ENCODE measurements at places on chromosomes 16 and 17.
A peak's percentile ranks its signal among the peaks of the same experiment; 100 is the strongest.

DNA sequence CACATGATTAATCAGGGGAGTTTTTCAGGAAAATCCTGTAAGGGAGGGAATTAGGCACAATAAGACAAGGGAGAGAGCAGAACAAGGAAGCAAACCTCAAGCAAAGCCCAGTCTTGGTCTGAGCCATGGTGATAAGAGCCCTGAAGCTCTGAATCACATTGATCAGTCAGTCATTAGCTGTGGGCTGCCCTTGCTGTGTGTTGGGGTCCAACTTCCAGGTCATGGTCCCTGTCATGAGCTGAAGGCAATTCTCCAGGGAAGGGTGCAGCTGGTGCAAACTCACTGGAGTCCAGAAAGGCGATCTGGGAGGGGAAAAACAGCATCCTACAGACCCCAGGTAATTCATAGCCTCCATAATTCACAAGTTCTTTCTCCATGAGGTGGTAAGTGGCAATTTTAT is 89.9 kb downstream of the CYLD start:
- DNase-seq: no peak

GRCh38 chr17:57750895-57751294 is 5.8 kb upstream of the CCDC182 start:
- no peak for DNase-seq

GRCh38 chr16:7037495-7037894 is 295.1 kb upstream of the RBFOX1 start:
- DNase-seq: no peak

DNA sequence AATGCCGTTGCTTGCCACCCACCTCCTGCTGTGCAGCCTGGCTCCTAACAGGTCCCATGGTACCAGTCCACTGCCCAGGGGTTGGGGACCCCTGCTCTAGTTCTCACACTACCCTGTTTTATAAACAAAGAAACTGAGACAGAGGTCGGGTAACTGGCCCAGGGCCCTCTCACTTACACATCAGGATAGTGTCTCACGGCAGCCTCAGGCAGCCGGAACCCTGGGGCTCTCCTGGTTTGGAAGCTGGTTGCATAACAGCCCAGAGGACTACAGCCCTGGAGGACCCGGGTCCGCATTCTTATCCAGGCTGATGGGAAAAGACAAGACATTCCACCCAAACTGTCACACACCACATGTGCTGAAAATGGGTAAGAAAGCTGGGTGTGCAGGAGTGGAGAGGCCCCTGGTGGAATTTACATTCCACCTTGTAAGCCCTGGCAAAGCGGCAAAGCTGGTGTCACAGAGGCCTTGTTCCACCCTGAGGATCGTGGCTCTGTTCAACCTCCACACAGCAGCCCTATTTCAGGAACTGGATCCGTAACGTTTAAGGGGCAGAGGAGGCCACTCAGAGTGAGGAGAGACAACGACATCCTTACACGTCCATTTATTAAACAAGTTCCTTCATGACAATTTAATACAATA is 9.8 kb downstream of the CMTM3 start:
- no peak for DNase-seq

DNA sequence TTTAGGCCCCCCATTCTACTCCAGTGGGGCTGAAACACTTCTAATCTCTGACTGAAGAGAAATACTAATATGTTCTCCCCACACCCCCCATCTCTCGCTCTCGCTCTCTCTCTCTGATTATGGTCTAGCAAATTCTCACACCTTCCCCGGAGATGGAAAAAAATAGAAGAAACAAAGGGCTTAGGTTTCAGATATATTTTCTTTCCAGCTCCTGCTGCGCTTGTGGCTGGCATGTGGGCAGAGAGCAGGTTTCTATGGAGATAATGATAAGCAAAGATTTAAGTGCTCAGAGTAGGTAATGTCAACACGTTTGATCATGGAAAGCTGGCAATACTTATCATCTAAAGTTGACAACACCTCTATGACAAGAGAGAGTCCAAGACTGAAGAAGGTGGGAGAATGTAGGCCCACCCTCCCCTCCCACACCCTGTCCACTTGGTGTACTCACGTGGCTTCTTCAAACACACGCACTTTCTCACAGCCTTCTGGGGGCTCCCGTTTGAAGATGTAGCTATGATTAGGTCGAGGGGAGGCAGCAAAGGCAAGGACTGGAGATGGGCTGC is 8.0 kb upstream of the SLC35B1 start:
- no peak for DNase-seq

- DNase-seq: no peak
Observed at GRCh38 chr16:30808146-30808545, 21.1 kb upstream of the ZNF629 start.

DNA sequence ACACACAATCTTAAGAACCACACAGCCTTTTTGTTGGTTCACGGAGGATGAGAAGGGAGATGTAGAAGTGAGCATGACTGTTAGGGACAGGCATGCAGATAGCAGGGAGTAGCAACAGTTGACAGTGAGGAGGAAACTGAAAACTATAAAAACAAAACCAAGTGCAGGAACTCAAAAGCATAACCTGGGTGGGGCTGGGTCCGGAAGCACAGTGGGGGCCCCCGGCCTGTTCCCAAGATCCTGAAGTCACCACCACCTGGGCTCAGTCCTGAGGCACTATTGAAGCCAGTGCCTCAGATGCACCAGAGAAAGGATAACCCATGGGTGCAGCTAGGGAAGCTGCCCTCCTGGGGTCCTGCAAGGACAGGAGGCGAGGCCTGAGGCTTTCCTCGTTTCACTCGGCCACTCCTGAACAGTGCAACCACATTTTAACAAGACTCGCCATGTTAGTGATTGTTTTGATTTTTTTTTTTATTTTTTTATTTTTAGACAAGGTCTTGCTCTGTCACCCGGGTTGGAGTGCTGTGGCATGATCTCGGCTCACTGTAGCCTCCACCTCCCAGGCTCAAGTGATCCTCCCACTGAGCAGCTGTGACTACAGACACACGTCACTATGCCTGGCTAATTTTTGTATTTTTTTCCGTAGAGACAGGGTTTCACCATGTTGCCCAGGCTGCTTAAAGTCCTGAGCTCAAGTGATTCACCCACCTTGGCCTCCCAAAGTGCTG is 27.7 kb upstream of the CBX4 start:
- DNase-seq: no peak

DNA sequence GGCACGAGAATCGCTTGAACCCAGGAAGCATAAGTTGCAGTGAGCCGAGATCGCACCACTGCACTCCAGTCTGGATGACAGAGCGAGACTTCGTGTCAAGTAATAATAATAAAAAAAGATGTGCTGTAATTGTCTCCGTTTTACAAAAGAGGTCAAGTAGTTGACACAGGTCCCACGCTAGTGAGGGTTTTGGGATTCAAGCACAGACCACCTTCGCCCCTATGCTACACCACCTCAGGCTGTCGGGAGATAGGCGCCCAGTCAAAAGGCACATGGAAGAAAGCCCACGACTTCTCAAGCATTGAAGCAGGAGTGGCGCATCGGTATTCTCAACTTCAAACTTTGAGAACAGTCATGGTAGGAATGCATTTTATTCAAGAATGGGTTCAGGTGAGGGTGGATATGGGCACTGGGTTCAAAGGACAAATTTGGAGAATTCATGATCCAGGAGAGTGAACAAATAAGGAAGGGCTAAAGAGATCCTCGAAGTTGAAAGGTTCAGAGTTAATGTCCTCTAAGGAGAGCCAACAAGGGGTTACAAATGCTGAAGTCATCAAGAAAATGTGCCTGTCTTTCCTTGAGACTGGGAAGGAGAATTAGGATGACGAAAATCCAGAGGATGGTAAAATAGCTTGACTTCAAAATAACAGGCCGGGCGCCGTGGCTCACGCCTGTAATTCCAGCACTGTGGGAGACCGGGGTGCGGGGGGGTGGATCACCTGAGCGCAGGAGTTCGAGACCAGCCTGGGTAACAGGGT is 1.4 kb upstream of the AMZ2 start:
- DNase-seq: no peak

DNA sequence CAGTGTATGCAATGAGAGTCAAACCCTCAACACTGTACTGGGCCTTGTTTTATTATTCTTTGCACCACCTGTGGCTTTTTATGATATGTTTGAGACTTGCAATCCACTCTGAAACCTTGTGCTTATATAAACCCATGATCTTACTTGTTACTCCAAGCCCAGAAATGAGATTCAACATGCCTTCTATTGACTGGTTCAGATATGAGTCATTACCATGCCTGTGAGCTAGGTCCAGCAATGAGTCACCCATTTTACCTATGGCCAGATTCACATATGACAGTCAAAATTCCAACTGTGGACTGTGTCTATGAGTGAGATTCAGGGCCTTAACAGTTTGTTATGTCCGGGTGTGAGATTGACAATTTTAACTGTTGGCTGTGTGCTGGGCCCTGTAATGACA is 1846.1 kb downstream of the TP53TG3F start:
- DNase-seq: no peak

GRCh38 chr17:2396568-2397246 is 4.2 kb downstream of the MNT start:
- DNase-seq: no peak

GRCh38 chr16:14449790-14450480 is 180.1 kb downstream of the PARN start:
- no peak for DNase-seq

- DNase-seq: peak; percentile 49
Observed at GRCh38 chr17:37506678-37507077, 17.0 kb downstream of the DUSP14 start.

- DNase-seq: no peak
Observed at GRCh38 chr17:55710410-55710809, 12.3 kb downstream of the TMEM100 start.

- no peak for DNase-seq
Observed at GRCh38 chr17:76369379-76369778, 15.0 kb upstream of the SPHK1 start.

DNA sequence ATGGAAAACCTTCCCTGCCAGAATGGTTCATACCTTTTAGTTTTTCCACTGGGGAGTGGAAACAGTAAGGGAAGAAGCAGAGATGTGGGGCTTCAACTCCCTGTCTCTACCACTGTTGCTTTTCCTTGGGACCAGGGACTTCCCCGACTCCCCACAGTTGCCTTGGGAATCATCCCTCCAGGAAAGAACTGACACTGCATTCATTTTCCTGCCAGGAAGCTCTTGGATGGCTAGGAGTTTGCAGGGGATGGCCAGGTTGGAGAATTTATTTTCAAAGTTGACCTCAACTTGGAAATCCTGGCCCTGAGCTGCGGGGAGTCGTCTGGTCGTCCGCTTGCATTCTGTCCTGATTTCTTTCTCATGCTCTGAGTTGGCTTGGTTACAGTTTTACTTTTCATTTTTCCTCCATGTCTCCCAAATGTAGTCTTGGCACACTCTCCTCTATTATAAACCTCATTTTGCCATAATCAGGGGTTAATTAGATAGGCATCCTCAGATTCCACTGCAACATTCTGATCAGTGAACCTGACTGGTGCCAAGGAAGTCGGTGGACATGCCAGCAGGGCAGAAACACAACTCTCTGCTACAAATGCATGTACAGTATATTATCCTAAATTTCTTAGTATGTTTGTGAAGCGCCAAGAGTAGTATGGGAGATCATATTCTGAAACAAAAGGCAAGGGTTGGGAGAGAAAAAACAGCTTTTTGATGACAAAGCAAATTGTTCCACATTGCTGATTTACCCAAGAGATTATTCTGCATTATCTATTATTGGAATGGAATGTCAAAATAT is 220.5 kb upstream of the XYLT1 start:
- no peak for DNase-seq

- no peak for DNase-seq
Observed at GRCh38 chr16:929227-930073, 41.3 kb downstream of the LMF1 start.

- peak; percentile 1 for DNase-seq
Observed at GRCh38 chr17:59108400-59109102, 1.9 kb upstream of the TRIM37 start.

DNA sequence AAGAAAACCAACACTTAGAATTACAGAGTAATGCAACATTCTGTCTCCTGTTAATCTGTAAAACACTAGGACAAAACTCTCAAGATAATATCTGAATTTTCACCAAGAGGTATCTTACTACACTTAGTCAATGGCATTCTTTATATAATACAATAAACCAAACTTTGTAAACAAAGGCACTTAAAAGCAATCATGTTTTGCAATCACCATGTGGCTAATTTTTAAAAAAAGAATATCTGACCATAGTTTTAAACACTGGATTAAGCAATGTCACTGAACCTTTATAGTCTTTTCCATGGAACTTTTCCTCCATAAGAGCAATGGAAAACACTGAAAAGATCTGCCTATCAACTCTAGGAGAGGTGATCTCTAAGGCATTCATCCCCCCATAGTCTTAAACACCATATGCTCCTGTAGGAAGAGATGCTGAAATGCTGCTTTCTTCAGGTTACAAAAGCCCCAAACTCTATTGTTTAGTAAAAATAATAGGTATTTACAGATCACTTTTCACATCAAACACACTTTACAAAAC is 144.2 kb upstream of the CORO6 start:
- no peak for DNase-seq

DNA sequence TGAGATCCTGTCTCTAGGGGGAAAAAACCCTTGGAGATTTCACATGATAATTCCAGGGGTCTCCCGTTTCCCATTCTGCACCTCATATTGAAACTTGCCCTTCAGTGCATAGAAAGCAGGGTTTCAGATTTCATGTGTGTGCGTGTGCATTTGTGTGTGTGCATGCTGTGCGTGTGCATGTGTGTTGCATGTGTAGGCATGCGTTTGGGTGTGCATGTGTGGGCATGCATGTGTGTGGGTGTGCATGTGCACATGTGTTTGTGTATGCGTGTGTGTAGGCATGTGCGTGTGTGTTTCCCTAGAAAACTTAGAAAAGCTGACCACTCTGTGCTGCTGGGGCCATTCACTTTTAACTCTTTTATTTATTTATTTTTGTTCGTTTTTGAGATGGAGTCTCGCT is 40.0 kb downstream of the IL21R start:
- no peak for DNase-seq

Data from NCI-H446 (cell line).